ENCODE measurements at places on chromosomes 1 and 21. TPM values are rescaled to one million over a fixed set of nuclear protein-coding genes. Genes with fewer than 3 reads are reported as not detected.

DNA sequence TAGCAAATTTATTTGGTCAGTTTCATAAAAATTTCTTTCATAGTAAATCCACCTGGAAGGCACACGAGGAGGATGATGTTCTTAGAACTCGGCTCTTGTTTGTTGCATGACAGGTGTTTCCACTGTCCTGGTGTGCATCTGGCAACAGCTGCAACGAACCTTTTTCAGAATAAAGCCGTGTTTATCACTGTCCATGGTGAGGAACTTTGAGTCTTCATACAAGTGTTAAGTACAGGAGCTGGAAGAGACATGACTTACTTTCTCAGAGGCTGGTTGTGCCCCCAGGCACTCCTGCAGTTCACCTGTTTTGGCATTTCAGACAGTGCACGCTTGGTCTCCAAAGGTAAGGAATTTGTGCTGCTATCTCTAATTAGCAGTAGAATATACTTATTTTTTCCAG is 97.1 kb downstream of the ADAMTS1 start:
- no peak for DNase-seq

- DNase-seq: no peak
Observed at GRCh38 chr1:77829851-77830250, 50.4 kb downstream of the MIGA1 start.

RNF186 gene
- total RNA-seq: not detected

- no peak for DNase-seq
Observed at GRCh38 chr1:18385239-18385790, 95.4 kb upstream of the KLHDC7A start.

GRCh38 chr1:81800695-81801650 is at the start of gene ADGRL2:
ADGRL2 (plus strand) TSS chr1:81800934; CDS start chr1:81836985, 36,051 bp downstream.
- no peak for DNase-seq
